ENCODE measurements at places on chromosomes 7 and 10.
A peak's percentile ranks its signal among the peaks of the same experiment; 100 is the strongest.

DNA sequence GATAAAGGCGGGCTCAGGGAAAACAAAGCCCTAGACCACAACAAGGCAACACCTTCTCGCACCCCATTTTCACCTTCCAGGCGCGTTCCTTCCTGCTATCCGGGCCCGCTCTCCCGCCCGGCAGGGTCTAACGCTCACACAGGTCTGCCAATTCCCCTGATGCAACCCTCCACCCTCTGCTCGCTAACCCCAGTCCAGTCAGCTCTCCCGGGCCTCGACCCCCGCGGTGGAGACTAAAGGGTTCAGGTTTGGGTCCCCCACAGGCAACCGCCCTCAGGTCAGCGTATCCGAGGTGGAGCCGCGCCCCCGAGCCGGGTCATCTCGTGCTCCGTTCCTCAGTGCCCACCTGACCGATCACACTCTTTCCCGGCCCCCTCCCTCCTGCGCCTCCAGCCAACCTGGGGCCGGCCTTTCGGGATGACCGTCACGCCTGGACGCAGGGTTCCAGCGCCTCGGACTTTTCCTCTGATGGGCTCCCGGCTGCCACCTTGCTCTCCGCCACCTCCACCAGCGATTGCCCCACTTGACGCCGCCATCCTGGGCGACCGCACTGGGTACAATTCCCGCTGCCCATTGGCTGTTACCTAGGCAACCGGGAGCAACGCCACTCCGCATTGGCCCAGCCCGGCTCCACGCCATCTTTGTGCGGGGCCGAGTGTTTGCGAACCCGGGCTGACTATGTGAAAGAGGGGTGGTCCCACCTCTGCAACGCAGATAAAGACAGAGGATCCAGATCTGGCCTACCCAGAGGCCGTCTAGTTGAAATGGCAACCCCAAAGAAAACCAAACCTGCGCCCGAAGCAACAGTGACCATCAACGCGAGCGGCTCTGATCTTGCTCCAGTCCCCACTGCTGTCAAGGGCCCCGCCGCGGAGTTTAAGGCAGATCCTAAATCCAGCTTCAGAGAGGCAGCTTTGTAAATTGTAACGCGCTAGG lies at the start of gene MORN4:
Gene MORN4, minus strand, starts transcription at position 552 of the 936 bp plus-strand sequence. CDS start 13,847 bp downstream, outside the sequence.
- peak; percentile 52 for DNase-seq

GRCh38 chr10:50511492-50512213 lies 112.1 kb downstream of the SGMS1 start:
- DNase-seq = no peak

- no peak for DNase-seq
Measured at GRCh38 chr10:20406281-20407104, 490.6 kb downstream of the NEBL start.

DNA sequence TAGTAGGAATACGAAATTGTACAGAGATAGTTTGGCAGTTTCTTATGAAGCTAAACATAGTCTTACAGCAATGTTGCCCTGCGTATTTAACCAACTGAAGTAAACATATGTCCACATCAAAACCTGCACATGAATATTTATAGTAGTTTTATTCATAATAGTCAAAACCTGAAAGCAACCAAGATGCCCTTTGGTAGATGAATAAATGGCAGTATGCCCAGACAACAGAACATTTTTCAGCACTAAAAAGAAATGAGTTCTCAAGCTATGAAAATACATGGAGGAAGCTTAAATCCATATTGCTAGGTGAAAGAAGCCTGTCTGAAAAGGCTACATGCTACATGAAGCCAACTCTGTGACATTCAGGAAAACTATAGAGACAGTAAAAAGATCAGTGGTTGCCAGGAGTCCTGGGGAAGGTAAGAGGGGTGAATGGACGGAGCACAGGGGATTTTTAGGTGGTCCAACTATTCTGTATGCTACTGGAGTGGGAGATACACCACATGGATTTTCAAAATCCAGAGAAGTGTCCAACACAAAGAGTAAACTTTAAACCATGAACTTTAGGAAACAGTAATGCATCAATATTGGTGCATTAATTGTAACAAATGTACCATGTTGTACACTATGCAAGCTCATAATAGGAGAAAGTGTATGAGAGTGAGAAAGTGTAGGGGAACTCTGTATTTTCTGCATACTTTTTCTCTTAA lies 17.6 kb downstream of the GPRIN2 start:
- no peak for DNase-seq

DNA sequence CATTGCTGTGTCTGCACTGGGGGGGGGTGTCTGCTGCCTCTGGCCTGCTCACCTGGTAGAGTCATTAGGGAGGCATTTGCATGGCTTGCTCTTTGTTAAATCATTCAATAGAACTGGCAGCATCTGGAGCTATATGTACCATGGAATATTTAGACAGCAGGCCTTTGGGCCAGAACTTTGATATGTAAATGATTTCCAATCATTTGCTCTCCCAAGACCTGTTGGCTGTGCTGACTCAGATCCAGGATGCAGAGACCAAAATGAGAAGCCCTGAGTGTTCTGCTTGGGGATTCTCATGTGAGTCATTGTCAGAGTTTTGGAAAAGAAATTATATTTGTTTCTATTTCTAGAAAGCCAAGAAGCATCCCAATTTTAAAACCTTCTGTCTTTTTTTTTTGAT lies 257.6 kb upstream of the IGFBP3 start:
- DNase-seq = no peak

DNA sequence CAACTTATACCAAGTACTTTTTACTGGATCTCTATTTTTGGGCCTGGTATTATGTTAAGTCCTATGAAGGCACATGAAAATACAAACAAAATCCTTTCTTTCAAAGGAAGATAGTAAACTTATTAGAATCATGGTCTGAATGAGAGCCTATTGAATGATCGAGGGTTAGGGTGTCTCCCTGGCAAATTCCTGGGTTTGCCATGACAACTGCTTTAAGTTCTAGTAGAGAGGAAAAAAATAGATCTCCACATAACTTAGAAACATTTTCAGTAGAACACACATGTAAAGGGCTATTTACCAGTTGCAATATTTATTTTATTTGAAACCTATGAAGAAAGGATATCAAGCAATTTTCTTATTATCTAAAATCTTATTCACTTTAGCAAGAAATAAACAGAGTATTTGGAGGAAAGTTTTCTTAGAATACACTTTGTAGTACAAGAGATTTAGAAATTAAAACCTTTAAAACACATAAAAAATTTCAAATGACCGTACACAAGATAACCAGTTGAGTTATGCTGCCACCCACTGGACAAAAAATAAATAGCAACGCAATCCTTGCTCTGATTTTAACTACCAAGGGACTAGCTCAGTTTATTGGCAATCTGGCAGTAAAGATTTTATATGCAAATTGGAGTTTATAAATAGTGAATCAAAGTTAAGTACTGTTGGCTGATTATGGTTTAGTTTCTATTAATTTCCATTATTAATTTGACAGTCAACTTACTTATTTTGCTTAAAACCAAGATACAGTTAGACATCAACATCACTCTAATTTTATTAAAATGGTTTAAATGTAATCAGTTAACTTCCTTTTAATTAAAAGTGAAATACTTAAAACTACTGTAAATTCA lies 33.9 kb downstream of the CACUL1 start:
- peak; percentile 36 for DNase-seq

GRCh38 chr10:124521429-124521871 lies 59.8 kb downstream of the LHPP start:
- no peak for DNase-seq

DNA sequence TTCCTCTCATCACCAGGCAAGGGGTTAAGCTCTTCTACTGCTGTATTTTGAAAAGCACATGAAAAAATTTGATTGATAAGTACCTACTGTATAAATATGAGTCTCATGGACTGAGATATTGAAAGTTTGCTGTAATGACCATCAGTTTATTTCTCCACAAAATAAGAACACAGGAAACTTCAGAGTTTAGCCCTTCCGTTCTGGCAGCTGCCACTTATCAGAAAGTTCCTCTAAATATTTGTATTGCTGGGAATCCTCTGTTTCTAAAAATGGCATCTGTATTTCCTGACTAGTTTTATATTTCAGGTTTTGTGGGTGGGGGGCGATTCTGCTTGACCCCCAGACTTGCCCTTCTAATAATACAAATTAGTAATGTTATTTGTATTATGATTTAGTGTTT lies 92.0 kb downstream of the LYZL2 start:
- no peak for DNase-seq

DNA sequence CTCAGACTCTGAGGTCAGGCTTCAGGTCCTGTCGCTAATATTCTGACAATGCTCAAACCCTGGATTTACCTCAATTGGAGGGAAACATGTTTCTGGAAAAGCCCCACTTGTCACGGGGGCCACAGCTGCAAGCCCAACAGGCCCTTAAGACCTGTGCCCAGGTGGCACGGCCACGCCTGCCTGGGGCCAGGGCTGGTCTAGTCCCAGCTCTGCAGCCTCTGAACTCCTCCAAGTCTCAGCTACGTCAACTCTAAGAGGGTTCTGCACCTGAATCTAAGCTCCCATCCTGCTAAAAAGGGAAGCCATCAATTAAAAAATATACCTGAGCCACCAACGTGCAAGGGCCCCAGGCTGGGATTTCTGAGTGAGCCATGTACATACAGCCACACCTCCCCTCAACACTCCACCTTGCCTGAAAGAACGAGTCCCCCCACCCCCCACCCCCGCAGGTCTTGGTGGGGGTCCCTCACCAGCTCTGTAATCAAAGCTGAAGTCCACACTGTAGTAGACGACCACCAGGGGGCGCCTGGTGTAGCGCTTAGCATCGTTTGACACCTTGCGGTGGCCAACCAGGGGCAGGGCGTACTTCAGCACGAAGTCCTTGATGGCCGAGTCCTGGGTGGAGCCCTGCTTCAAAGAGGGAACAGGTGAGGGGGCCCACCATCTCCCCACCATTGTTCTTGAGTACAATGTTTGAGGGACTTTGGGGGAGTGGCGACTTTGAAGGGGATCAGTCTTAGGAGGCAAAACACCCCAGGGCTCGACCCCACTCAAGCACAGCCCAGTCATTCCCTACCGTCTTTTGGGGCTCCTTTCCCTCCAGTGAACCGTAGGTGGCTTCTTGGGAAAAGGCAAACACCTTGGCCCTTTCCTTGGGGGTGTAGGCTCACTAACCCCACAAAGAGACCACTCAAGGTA lies 22.6 kb downstream of the PDIA4 start:
- DNase-seq = peak; percentile 33

GRCh38 chr10:52598936-52599335 lies 173.6 kb downstream of the MBL2 start:
- DNase-seq = no peak

DNA sequence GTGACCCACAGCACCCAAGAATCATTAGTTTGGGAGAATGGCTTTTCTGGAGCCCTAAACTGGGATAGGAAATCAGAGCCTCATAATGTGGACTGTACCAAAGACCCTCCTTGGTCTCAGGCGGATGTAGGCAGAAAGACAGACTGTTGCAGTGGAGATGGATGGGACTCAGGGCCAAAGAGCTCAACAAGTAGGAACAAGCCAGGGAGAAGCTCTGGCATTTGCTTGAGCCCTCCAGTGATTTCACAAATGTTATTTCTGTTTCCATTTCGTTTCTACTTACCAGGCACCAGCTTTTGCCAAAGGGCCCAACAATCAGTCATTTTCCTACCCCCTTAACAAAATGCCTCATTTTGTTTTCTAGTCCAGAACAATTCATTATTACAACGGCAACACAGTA lies 762.7 kb downstream of the KCNMA1 start:
- no peak for DNase-seq

DNA sequence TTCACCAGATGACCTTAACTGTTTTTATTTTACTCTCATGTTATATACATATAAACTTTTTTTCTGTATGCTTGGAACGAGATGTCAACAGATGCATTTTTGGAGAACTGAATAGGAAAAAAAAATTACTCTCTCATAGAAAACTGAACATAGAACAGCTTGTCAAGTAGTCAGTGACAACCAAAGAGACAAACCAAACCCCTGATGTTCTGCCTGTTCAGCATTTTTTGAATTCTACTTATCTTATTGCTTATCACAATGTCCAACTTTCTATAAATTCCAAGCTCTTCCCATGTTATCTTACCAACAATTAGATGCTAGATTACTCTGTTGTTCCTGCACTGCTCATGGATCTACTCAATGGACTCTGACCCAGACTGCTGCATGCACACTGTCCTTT lies 95.2 kb downstream of the VPS41 start:
- DNase-seq = no peak

GRCh38 chr10:130935128-130935439 lies 376.4 kb downstream of the TCERG1L start:
- no peak for DNase-seq

DNA sequence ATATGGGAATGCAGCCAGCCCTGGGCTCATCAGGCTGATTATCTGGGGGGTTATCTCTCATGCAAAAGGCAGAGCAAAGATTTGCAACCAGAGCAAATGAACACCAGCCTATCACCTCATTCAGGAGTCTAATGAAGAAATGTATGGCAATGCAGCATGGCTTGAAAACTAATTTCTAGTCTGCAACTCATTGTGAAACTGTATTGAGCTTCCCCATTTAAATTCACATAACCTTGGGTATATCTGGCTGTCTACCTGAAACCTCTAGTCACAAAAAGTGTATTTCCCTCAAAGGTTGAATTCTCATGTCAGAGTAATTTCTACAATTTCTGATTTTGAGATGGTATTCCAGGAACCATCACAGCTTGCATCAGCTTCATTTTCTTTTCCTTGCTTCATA lies 240.0 kb downstream of the SDHAF3 start:
- no peak for DNase-seq

Data from AML-193 (cell line).